Pancreas (tissue), 10 donors: ENCODE measurements at places on chromosomes 5 and 9. TPM values are rescaled to one million over a fixed set of nuclear protein-coding genes. Genes with fewer than 3 reads are reported as not detected.

The ANXA1 gene
- 27.4 TPM for total RNA-seq

DNA sequence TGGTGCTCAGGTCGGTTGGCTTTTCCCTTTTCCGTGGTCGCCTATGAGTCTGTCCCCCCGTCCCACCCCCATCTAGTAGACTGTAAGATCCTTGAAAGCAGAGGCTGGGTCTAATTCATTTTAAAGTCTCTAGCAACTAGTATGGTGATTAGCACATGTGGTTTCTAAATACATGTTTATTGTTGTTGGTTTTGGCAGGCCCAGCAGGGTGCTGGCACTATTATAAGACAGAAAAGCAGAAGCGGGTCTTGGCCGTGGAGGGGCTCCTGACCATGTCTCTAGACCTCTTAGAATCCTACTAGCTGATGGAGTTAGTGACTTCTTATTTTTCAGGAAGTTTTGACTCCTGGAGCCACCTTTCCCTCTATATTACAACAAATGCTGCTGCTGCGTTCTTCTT lies 61.5 kb upstream of the TNFSF8 start:
- DNase-seq: no peak

- no peak for DNase-seq
These were observed 42.8 kb upstream of the TNFSF8 start for GRCh38 chr9:114973216-114973615.

DNA sequence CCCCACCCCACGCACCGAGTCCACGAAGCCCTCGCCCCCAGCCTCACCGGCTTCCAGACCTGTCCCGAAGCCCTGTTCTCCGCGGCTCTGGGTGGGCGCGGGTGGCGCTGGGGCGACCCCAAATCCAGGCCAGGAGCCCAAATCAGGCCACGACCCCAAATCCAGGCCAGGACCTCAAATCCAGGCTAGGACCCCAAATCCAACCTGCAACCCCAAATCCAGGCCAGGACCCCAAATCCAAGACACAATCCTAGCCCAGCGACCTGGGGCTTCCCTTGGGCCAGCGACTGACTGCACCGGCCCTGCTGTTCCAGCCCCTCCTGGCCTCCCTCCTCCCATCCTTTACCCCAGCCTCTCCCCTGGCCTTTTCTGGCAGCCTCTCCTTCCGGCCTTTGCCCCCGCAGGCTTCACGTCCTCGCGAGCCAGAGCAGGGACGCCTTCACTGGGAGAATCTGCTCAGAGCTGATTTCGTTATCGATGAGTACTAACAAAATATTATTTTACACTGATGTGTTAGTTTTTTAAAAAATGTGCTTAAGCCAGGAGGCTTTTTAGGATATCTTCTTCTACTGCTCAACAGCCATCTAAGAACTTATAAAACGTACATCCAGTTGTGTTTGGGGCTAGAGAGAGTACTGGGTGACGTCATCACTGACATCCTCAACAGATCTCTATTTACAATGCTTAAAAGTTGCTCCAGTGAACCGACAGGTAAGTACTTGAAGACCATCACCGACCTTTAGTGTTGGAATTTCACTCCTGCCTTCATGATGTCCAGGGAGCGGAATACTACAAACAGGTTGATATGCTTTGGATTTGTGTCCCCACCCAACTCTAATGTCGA lies 34.7 kb downstream of the TRIP13 start:
- no peak for DNase-seq

DNA sequence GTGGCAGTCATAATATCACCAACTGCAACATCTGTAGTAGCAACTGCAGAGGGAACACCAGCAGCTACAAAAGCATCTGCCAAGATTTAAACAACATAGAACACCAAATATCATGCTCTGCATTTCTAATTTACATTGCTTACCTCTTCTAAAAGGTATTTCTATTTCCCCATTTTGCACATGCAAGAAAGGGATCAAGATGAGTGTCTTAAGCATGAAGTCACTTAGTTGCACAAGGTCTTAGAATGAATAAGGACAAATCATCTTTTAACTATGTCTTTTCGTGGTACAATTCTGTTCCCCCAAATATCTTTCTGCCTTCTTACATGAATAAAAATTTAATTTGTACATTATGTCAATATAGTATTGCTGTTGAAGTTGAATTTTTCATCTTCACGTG lies 1746.4 kb downstream of the EFNA5 start:
- no peak for DNase-seq
